ENCODE measurements at places on chromosomes 7 and 10.

DNA sequence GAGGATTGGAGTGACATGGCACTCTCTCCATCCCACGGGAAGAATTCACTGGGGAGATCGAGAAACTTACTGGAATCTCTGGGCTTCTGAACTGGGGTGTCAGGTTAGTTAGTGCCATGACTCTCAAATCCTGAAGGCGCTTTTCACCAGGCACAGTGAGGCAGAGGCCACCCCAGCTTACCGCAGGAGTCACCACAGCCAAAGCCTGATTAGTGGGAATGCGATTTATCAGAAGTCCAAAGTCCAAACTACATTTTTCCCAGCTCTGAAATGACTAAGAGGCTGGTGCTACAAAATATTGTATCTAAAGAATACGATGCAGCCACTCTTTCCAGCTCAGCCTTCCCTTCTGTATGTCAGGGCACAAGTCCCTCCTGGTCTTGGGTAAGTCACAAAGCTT, 334.8 kb upstream of the SHH start:
- no peak for DNase-seq

DNA sequence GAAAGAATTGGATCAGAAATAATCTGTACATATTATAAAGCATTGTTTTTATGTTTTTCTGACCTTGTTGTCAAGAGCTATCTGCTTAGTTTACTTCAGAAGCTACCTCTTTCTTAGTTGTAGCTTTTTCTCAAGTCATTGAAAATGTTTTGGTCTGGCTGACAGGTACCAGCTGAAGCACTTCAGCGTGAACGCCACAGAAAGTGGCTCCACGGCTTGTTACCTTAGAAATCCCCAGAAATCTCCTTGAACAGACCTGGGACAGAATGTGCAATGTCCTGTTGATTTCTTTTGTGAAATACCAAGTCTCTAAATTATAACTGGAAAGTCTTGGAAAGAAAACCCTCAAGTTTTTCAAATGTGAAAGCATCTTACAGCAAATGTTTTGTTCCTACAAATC, 96.8 kb downstream of the ZMYND11 start:
- no peak for DNase-seq

GRCh38 chr10:50437248-50437647, 185.9 kb upstream of the ASAH2 start:
- DNase-seq = no peak

GRCh38 chr7:14821757-14822480, 80.6 kb downstream of the DGKB start:
- DNase-seq = no peak

DNA sequence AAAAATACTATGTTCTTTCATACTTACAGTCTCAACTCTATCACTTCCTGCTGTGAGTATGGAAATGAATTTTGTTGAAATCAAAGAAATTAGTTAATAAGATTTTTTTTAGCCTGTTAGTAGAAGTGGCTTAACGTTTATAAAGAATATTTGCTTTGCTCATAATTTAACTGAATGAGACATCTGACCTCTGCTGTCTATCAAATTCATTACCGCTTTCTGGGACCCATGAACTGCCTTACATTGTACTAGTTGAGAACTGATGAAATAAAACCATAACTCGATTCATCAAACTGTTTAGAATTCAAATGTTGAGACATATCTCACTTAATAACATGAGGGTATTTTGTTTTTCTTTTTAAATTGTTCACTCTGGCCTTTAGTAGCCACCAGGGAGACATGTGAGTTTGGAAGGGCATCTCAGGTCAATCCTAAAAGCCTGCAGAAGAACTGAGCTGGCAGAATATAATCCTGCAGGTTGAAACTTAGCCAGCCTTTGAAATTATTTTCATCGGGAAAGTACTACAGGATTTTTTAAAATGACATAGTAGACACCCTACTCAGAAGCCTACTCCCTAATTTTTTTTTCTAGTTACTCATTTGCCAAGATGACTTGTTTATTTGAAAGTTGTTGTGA, 78.7 kb downstream of the KIAA1217 start:
- DNase-seq = peak; percentile 41

DNA sequence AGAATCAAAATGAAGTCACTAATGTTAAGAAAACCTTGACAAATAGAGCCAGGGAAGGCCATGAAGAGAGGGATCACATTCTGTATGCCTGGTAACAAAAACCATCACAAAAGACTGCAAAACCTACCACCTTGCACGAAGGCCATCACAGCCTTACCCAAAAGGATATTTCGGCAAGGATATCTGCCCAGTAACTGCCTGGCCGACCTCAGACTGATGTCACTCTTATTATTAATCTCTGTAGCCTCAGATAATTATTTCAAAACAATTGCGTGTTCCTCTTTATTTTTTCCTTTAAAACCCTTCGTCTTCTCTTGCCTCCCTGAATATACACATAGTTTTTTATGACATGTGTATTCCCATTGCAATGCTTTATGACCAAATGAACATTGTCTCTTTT, 52.5 kb downstream of the CDC14C start:
- DNase-seq = no peak

Measured in spinal cord (tissue), 10 donors.